Stimulated activated CD4-positive, alpha-beta T cell treated with anti-CD3 and anti-CD28 coated beads, Interleukin-4, amount 100 ng/mL, for 24 hours (primary cell): ENCODE measurements at places on chromosomes 4 and X.

DNA sequence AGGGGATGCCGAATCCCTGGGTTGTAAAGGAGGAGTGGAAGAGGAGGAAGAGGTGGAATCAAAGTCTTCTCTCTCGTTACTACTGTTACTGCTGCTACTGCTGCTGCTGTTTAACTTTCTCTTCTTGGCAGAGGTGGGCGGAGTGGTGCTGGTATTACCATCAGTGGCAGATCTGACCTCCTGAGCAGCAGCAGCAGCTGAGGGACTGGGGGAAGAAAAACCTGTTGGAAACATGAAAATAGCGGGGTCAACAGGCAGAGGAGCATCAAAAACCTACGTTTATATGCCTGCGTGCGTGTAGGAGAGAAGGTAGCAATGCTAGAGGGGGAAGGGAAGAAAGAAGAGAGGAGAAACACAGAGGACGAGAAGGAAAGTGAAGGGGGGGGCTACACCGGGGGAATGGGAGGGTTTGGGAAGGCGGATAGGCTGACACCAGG lies 339 bp downstream of the CUL4B start:
- peak; percentile 49 for DNase-seq

- no peak for DNase-seq
Measured at GRCh38 chr4:41611881-41612871, 74.2 kb downstream of the LIMCH1 start.

DNA sequence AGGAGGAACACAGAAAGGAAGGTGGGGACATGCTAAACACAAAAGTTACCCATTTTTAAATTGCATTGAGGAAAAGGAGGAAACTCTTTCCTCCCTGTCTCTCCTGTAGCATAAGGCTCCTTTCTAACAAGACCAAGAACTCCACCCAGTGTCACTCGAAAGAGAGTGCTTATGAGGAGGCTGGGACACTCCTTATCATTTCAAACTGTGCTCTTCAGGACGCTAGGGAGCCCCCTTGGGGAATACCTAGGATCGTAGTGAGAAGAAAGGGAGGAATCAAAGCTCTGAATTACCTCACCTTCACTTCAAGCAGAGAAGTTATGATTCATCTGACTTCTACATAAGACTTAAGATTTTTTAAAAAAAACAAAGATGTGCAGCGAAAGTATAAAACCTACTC lies 65.5 kb downstream of the F9 start:
- DNase-seq, result no peak

DNA sequence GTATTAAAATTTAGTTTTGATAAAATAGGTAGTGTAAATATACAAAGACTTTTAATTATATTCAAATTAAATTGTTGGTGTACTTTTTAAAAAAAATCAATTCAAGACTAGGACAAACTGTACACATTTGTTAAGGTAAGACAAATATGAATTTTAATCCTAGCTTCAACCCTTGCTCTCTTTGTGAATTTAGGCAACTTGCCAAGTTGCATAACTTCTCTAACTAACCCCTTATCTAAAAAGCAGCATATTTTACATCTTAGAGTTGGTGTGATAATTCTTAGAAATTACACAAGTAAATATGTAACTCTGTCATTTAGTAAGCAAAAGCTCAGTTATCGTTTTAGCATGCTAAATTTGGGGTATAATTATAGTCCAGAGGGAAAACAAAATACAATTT lies 78.1 kb upstream of the FSTL5 start:
- DNase-seq, result no peak

DNA sequence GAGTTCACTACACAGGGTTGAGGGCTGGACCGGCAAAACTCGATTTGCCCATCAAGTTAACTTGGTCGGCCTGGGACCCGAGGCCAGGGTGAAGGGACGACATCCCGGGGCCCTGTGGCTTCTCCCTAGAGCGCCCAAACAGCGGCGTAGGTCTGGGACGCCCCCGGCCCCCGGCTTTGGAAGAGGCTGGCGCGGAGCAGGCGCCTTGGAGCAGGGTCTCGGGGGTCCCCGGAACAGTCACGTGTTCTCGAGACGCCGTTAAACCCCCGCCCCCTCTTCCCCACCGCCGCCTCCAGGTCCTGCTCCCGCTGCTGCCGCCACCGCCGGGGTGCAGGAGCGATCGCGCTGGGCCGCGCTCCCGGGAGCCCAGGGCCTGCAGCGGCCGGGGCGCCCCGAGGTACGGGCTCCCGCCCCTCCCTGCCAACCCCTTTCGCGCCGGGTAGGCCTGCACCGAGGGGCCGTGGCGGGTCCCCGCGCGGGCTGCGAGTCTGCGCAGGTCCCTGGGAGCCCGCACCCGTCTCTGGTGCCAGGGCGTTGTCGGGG lies at the start of gene NPY5R:
TSS of gene NPY5R (plus strand) at position 289 of the 543 bp plus-strand sequence. CDS start 6,382 bp downstream, outside the sequence.
- DNase-seq, result no peak

- DNase-seq, result no peak
Measured at GRCh38 chr4:188399834-188400233, 260.6 kb downstream of the TRIML1 start.

GRCh38 chr4:123381996-123382395 lies 14.6 kb upstream of the SPRY1 start:
- DNase-seq, result no peak

DNA sequence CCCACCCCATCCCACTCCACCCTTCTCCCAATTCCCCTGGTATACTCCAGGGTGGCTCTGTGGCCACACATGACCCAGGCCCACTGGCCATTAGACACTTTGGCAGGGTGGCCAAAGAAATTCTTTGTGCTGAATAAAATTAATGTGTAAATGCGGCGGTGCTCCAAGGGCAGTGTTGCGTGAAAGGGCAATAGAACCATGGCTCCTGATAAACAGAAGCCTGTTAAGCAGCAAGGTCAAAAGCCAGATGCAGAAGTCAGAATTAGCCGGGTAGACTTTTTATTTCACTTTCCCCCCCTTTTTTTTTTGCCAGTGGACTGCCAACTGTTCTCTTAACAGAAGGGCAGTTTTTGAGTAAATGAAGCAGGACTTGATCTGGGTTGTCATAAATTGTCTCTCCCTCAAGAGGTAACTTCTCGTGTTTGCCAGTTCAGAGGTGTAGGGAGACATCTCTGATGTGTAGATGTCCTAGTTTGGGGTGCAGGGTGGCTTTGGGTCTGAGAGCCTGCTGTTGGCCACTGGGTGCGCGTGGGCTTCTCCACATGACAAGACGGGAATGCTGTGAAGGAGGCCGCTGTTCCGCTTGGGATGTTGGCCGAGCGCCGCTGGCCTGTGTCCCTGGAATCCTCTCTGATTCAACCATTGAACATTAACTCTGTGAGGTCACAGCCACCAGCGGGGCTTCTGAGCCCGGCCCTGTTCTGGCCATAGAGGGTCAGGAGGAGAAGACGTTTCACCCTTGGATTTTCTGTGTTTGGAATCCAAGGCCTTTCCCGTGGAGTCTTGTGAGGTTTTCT lies 139.5 kb downstream of the TBL1X start:
- no peak for DNase-seq

DNA sequence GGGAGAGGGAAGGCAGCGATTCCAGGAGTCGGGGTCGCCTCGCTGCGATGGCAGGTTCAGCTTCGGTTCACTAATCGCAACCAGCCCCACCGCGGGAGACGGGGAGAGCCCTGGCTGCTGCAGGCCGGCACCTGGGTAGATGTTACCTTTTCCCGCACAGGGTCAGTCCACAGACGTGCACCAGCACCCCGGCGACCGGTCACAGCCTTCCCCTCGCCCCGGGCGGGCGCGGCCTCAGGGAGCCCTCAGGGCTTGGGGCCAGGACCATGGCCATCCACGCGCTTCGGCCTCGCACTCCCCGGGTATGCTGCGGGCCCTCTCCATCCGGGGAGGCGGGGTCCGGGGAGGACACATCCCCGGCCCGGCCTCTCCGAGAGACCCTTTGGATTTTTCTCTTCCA lies 26.1 kb upstream of the EXOC1L start:
- no peak for DNase-seq

- no peak for DNase-seq
Measured at GRCh38 chr4:183801457-183802165, 103.5 kb upstream of the STOX2 start.

GRCh38 chrX:94058728-94059382 lies 384.8 kb downstream of the FAM133A start:
- no peak for DNase-seq

- DNase-seq, result no peak
Measured at GRCh38 chr4:82773057-82773456, 25.5 kb downstream of the SCD5 start.

DNA sequence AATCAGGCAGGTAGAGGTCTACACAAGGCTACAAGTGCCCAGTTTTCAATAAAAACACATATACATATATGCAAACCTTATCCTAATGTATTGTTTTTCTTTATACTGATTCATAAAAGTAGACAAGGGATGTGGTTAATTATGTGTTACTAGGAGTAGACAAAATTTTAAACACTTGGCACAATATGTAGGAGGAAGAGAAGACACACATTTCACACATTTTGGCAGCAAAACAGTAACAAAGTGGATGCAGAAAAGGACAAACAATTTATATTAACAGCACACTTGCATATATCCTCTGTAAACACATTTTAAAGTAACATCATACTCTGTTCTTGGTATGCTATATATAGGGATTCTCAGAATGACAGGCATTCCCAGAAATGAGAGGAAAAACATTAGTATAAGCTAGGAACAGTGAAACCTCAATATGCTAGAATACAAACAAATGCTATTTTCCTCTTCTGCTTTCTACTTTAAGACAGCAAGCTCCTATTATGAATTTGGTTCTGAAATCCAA lies 63.8 kb downstream of the GPRIN3 start:
- DNase-seq, result no peak

DNA sequence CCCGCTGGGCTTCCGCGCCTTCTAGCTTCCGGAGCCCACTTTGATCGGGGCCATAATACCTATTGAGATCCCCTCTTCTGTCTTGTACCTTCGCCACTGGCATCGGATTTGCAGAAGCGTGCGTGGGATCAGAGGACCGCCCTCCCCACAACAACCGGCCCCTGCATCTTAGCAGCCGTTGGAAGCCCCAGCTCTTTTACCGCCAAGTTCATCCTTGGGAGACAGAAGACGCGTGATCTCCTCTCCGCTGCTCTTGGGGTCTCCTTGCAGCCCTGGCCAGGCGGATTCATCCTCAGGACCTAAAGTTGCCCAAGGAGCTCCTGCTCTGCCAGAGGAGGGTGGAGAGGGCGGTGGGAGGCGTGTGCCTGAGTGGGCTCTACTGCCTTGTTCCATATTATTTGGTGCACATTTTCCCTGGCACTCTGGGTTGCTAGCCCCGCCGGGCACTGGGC lies 1.6 kb downstream of the SLIT2 start:
- DNase-seq, result no peak

DNA sequence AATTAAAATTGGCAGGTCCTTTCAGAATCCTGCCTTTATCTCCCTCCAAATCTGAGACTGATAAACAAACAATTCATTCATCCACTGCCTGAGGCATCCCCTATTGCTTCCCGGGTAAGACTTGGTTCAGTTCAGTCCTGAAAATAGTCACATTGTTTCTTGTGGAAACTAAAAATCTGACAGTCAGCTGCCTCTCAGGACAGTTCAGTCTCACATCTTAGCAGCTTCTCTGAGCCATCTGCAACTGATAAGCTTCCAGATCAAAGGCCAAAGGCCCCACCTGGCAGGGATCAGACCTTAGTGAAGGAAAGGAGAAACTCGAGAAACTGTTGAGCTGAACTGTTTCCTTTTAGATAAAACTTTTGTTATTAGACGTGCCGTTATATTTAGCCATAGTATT lies 264.5 kb downstream of the IL15 start:
- DNase-seq, result no peak

GRCh38 chr4:155999725-156000124 lies 46.1 kb upstream of the CTSO start:
- no peak for DNase-seq

- no peak for DNase-seq
Measured at GRCh38 chr4:41939016-41939626, 3.9 kb downstream of the TMEM33 start.

DNA sequence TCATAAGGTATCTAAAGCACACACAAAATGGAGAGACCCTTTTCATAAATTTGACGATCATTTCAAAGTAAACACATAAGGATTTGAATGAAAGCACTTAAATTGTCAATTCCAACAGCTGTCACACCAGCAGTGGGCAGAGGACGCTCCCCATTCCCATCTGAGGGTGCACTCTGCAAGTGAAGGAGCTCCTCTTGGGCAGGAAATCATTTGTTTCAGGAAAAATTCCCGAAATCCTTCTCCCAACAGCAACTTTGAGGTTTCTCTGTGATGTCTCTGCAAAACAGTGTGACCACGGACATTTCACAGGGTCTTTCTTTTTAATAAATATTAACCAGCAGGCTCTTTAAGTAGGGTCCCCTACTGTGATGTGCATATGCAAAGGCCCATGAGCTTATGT lies 111.0 kb downstream of the EPHA5 start:
- no peak for DNase-seq

GRCh38 chrX:12949927-12950656 lies 24.8 kb upstream of the TMSB4X start:
- DNase-seq, result peak; percentile 87

- DNase-seq, result peak; percentile 40
Measured at GRCh38 chrX:135596495-135596894, 76.0 kb downstream of the INTS6L start.
